Stimulated activated CD8-positive, alpha-beta memory T cell treated with anti-CD3 and anti-CD28 coated beads, Interleukin-4, amount 100 ng/mL, for 1 hour (primary cell): ENCODE measurements at places on chromosomes 5 and 9.

DNA sequence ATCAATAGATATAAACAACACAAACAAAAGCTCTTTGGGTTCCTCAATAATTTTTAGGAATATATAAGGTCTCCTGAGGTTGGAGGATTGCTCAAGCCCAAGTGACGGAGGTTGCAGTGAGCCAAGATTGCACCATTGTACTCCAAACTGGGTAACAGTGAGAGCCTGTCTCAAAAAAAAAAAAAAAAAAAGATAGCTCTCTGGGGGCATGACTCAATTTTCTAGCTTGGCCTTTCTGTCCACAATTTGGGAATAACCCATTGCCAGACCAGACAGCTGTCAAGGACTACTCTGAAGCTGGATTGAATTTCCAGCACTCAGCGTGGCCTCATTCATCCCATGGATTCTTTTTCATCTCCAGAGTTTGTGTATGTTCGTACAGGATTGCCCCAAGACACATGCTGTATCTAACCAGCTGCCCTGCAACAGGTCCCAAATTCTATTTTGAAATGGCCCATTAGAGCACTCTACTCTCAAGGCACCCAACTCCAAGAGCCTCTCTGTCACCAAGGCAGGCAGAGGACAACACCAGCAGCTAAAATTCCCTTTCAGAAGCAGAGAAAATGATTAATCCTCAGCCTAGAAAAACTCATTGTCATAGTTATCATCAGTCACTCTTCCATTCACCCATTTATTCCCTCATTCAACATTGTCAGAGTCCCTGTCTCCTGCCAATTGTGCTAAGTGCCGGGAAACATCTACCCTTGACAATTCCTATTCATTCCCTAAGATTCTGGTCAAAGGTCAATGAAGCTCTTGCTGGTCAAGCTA, 8.7 kb downstream of the FAM193B start:
- no peak for DNase-seq

DNA sequence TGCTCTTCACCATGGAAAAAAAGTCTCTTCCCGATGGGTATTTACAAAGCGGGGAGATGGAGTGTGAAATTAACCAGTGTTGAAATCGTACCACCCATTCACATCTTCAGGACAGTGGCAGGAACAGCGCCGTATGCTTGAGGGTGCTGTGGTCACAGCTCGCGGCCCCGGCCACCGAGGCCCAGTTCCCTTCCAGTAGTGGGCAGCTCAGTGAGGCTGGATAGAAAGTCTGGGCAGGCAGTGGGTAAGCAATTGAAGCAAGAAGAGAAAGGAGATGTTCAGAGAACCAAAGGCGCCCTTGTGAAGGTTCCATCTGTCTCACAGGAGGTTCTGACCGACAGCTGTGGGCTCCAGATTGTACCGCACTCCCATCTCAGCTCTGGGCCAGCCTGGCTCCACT, 59.1 kb downstream of the SECISBP2 start:
- no peak for DNase-seq

DNA sequence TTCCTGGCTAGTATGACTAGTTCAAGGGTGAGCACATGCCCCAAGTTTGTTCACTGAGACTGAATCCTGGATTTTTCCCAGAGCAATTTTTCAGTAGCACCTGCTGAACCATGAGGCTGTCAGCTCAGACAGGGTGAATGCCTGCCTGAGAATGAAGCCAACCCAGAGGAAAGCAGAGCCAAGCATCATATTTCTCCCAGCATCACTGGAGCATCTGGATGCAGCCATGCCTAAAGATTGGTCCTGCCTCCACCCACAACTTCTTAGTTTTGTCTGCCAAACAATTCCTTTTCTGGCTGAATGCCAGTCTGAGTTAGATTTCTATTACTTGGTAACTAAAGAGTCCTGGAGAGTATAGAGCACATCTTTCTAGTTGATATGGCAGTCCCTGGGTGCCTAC, 343.6 kb downstream of the CSNK1G3 start:
- no peak for DNase-seq

DNA sequence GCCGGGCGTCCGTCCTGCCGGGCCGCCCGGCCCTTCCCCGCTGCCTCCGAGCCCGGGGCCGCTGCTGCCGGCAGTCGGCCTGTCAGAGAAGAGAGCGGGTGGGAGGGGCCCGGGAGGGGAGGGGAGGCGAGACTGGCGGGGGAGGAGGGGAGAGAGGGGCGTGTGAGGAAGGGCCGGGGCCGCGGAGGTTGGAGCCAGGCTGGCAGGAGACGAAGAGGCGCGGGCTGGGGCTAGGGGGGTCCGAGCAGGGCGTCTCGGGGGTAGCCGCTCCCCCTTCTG, 570 bp downstream of the CREBRF start:
- no peak for DNase-seq
